ENCODE measurements at places on chromosomes 7 and 10. TPM values are rescaled to one million over a fixed set of nuclear protein-coding genes. Genes with fewer than 3 reads are reported as not detected.

CEP55 gene
- 0.32 TPM for total RNA-seq

CALML5 gene
- total RNA-seq = not detected

OR2A1 gene
- total RNA-seq = 0.92 TPM

GLI3 gene
- total RNA-seq = 14.7 TPM

DNA sequence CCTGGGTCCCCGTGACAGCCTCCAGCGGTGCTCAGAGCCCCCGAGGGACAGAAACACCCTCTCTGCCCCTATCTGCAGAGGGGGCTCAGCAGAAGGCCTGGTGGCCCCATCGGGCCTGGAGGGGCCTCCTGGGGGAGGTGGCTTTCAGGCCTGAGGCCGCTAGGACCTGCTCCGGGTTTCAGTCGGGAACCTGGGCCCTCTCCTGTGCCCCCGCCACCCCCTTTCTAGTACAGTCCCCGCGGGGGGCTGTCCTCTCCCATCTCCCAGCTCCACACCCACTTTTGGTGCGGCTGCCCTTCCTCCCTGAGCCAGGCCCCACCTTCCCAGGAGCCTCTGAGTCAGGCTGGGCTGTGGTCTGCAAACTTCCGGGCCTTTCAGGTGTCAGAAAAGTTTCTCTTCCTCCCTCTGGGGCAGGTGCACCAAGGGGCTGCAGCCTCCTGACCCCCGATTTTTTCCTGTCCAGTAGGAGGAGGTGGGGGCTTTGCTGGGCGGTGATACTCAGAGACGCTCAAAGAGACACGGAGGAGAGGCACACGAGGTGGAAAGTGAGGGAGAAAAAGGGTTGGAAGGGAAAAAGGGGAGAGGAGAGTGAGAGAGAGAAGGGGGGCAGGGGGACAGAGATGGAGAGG is 692 bp downstream of the CARD11 start:
- DNase-seq = no peak

- no peak for DNase-seq
These were observed 17.4 kb downstream of the ESYT2 start for GRCh38 chr7:158811894-158812293.

- DNase-seq = no peak
These were observed 137.4 kb downstream of the CHRM2 start for GRCh38 chr7:137005873-137006272.

DNA sequence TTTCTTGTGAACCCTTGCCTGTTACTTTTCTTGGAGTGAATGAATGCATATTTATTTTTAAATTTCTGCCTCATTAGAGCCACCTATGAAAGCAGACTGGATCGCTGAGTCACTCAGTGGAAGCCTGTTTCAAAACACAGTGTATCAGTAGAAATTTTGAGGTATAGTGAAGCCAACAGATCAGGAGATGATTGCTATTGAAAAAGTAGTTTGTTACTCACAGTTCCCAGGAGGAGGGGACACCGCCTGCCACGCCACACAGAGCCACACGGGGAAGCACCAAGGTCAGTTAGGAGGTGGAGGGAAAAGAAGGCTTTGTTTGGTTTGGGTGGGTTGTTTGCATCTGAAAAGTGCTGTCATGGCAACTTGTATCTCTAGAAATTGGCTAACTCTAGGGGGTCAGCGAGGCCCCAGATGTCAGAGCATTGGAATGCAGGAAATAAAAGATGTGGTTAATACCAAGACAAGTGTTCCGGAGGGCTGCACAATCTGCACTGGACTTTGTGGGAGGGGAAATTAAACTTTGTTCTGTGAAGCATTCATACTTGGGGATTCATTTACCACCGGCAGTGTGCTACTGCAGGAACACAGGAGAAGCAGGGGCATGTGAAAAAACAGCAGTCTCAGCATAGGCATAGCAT is 106.4 kb upstream of the SDK1 start:
- peak; percentile 69 for DNase-seq

All from ovary (tissue), 10 donors.